ENCODE measurements at places on chromosomes 6 and 20.
A peak's percentile ranks its signal among the peaks of the same experiment; 100 is the strongest.

GRCh38 chr6:137923866-137924653, 57.0 kb downstream of the TNFAIP3 start:
- H3K4me3 ChIP-seq = no peak overlapping the region
- no peaks in the 10 kb centered on the region for H3K27me3 ChIP-seq

DNA sequence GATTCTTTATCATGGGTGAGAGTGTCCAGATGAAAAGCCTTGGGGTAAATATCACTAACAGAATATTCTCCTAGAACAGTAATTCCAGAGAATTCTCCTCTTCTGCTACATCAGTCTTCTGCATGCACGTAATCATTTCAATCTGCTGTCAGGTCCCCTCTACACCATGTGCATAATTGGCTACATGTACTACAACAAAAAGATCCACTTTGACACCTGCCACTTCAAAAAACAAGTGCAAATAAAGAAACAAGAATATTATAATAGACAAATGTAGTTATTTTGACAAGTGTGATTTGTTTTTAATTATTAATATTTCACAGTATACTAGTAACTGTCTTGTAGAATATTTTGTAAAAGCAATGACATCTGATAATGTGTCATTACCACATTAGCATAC, 154.2 kb downstream of the SAMD5 start:
- no peaks in the 10 kb centered on the region for H3K27me3 ChIP-seq
- H3K4me3 ChIP-seq = no peak overlapping the region
- no peak for DNase-seq
- no peaks in the 10 kb centered on the region for H3K4me1 ChIP-seq
- no peak overlapping the region for H3K27ac ChIP-seq
- H3K36me3 ChIP-seq = no peaks in the 10 kb centered on the region

DNA sequence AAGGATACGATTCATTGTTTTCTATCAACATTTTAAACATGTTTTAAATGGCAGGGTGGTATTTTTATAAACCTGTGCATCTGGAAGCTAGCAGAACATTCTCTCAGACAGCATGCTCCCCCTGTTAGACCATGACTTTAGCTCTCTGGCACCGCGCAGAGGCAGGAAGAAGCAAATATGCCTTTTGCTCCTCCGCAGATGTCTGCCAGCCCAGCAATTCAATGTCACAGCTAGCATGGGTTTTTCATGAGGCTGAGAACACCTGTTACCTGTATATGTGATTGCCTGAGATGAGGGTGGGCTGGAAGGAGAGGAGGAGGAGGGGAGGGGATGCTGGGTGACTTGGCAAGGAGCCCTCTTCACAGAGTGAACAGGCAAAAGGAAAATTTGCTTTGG, 6.7 kb downstream of the MTCH1 start:
- no peak overlapping the region for H3K27ac ChIP-seq
- peaks cover 34% of the 10 kb centered on the region for H3K4me1 ChIP-seq
- no peak overlapping the region for H3K4me3 ChIP-seq
- no peaks in the 10 kb centered on the region for H3K27me3 ChIP-seq

GRCh38 chr6:82521369-82521768, 157.8 kb downstream of the TPBG start:
- H3K27me3 ChIP-seq = no peaks in the 10 kb centered on the region
- no peak overlapping the region for H3K27ac ChIP-seq
- H3K36me3 ChIP-seq = no peaks in the 10 kb centered on the region
- H3K4me3 ChIP-seq = no peak overlapping the region
- no peak for DNase-seq
- no peaks in the 10 kb centered on the region for H3K4me1 ChIP-seq

- no peaks in the 10 kb centered on the region for H3K36me3 ChIP-seq
- no peak for DNase-seq
- no peak overlapping the region for H3K27ac ChIP-seq
- H3K27me3 ChIP-seq = no peaks in the 10 kb centered on the region
- no peak overlapping the region for H3K4me3 ChIP-seq
Measured at GRCh38 chr6:115733426-115733825, 327.3 kb downstream of the FRK start.

- H3K36me3 ChIP-seq = no peaks in the 10 kb centered on the region
- no peaks in the 10 kb centered on the region for H3K4me1 ChIP-seq
- peak overlapping the region; percentile 72 for H3K4me3 ChIP-seq
- no peak for DNase-seq
- H3K27me3 ChIP-seq = no peaks in the 10 kb centered on the region
- H3K27ac ChIP-seq = no peak overlapping the region
Measured at GRCh38 chr20:3239867-3240775, 1.1 kb upstream of the SLC4A11 start.

DNA sequence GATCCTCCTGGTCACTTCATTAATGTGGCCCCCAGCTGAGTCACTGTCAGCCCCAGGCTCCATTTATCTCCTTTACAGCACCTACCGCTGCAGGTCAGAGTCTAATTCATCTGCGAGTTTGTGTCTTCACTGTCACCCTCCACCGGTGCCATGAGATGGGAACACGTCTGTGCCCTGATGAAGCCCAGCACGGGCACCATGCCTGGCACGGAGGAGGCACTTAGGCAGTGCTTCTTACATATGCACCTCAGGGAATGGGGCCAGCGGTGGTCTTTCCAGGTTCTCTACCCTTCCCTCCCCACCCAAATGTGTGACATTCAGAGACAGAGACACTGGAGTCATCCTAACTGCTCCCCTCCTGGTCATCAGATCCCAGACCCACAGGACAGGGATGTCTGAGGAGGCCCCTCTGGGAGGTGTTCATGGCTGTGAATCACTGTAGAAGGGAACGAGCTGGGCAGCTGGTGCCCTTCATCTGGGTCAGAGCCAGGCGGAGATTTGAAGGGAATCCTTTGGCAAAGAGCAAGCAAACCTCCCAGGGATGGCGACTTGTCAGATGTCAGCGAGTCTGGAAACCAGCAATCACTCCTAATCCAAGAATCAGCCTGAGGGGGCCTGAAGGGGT, 364.6 kb downstream of the PREX1 start:
- no peaks in the 10 kb centered on the region for H3K4me1 ChIP-seq
- H3K27me3 ChIP-seq = no peaks in the 10 kb centered on the region
- no peak overlapping the region for H3K4me3 ChIP-seq
- no peaks in the 10 kb centered on the region for H3K36me3 ChIP-seq
- DNase-seq = no peak

DNA sequence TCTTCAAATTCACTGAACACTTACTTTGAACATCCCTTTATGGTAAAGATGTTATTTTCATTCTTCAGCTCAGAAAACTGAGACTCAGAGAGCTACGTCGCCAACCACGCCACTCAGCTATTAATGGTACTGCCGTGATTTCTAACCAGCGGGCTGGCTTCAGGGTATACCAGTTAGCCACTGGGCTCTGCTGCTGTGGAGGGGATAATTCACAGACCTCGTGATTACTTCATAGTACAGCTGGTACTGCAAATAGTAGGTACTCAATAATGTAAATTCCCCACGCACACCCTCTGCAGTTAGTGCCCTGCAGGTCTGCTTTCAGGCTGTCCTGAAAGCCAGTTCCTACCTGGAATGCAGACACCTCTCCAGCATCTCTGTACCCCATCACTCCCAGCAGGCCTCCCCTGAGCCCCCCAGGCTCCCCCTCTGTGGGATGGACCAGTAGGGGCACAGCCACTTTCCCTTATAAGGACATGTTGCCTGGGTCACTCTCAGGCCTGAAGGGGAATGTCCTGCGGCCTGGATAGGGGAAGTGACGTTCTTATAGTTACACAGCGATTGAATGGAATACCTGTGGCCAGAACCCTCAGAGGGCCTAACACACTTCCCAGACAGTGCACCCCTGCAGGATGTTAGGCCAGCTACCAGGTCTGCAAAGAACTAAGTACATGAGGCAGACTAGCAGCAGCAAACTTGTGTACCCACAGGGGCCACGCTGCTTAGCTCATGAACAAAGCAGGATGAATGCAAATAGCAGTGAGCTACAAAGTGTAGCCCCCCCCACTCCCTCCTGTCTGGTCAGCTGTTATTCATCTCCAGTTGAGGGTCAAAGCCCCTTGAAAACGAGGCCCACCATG, 1.3 kb upstream of the OCSTAMP start:
- no peaks in the 10 kb centered on the region for H3K27me3 ChIP-seq
- no peak overlapping the region for H3K4me3 ChIP-seq
- no peak overlapping the region for H3K27ac ChIP-seq
- no peaks in the 10 kb centered on the region for H3K4me1 ChIP-seq

DNA sequence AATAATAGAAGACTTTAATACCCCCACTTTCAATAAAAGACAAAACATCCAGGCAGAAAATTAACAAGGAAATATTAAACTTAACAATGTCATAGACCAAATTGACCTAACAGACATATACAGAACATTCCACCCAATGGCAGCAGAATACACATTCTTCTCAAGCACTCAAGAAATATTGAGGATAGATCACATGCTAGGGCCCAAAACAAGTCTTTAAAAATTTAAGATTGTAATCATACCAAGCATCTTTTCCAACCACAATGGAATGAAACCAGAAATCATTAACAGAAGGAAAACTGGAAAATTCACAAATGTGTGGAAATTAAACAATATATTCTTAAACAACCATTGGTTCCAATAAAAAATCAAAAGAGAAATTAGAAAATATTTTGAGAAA, 161.0 kb downstream of the COL12A1 start:
- no peaks in the 10 kb centered on the region for H3K36me3 ChIP-seq
- H3K4me1 ChIP-seq = no peaks in the 10 kb centered on the region
- no peak for DNase-seq
- H3K4me3 ChIP-seq = no peak overlapping the region
- no peak overlapping the region for H3K27ac ChIP-seq
- H3K27me3 ChIP-seq = no peaks in the 10 kb centered on the region

DNA sequence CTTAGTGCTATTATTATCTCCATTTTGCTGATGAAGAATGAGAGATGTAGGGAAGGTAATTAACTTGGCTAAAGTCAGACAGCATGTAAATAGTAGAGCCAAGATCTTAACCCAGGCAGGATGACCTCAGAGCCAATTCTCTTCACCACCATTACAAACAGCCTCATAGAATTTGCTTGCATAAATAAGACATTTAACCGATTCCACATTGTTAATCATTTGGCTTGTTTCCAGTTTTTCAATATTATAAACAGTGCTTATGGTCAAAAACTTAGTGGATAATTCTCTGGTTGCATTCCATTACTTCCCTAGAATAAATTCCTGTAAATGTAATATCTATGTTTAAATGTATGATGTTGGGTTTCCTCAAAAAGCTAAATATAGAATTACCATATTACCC, 19.1 kb upstream of the PRDM1 start:
- no peaks in the 10 kb centered on the region for H3K27me3 ChIP-seq
- H3K4me3 ChIP-seq = no peak overlapping the region
- H3K36me3 ChIP-seq = no peaks in the 10 kb centered on the region
- H3K27ac ChIP-seq = no peak overlapping the region
- no peak for DNase-seq

DNA sequence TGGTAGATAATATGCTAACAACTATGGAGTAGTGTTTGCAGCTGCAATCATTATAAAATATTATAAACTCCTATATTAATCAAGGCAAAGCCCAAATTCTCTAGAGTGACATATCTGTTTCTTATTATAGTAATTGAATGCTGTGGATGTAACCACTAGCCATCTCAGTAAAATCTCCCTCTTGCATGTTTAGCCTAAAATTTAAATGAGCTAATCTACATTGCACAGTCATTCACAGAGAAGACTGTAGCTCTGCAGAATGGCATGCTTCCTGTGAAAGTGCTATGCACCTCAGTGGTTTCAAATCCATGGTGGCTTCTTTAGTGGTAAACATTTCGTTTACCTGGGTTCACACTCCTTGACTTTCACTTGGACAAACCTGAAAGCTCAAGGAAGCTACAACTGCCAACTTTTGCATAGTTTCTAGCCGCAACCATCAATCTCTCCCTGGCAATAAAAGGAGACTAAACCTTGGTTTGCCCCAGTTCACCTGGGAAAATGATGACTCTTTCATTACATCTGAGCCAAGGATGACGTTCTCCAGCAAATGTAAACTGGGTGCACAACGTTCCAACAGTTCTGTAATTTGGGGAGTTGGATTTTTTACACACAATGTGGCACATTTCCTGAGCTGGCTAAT, 47.2 kb downstream of the FILIP1 start:
- no peaks in the 10 kb centered on the region for H3K4me1 ChIP-seq
- H3K27me3 ChIP-seq = no peaks in the 10 kb centered on the region
- H3K36me3 ChIP-seq = no peaks in the 10 kb centered on the region
- H3K4me3 ChIP-seq = no peak overlapping the region
- H3K27ac ChIP-seq = no peak overlapping the region

DNA sequence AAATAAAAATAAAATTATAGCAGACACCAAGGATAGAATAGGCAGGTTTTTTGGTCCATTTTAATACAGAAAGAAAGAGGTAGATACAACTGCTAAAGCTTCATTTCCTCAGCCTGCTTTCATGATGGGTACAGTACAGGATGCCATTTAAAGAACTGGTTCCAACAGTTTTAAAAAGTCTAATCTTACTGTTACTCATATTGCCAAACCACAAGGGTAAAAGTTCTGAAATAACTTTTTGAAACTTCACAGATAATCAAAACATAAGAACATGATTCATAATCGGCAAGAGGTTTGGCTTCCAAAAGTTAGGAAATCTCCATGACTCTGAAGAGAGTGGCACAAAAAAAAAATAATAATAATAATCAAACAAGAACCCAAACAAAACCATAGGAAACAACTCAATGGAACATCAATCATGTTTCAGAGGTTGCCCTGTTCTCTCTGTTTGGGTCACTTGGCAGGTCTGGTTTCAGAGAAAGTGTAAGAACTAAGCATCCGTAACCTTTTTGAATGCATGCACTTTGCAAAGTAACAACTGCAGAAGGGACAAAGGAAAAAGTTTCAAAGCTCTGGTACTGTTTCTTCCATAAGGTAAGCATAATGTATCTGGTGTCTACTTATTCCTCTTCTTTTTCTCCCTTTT, 79.7 kb downstream of the SMLR1 start:
- peaks cover 19% of the 10 kb centered on the region for H3K4me1 ChIP-seq
- DNase-seq = no peak
- H3K27me3 ChIP-seq = no peaks in the 10 kb centered on the region
- H3K27ac ChIP-seq = peak overlapping the region; percentile 6
- H3K36me3 ChIP-seq = no peaks in the 10 kb centered on the region

Data from tibial artery (tissue), 4 donors.